ENCODE measurements at places on chromosomes 7 and 10.

- DNase-seq: no peak
These were observed 514.0 kb downstream of the DNAJB6 start for GRCh38 chr7:157850481-157851444.

GRCh38 chr10:105840288-105840770 lies 1199.2 kb downstream of the SORCS3 start:
- DNase-seq: no peak

- DNase-seq: no peak
These were observed 23.9 kb downstream of the AQP1 start for GRCh38 chr7:30935569-30935877.

GRCh38 chr7:57769958-57770357 lies 320.0 kb downstream of the ZNF716 start:
- no peak for DNase-seq

All from nucleus accumbens (tissue), 56 donors.